ENCODE measurements at places on chromosomes 1 and 21.

- no peak for DNase-seq
Observed at GRCh38 chr1:33281554-33282303, 25.4 kb downstream of the ZNF362 start.

GRCh38 chr1:44594871-44595735 lies 79.2 kb downstream of the TMEM53 start:
- DNase-seq = peak; percentile 45

DNA sequence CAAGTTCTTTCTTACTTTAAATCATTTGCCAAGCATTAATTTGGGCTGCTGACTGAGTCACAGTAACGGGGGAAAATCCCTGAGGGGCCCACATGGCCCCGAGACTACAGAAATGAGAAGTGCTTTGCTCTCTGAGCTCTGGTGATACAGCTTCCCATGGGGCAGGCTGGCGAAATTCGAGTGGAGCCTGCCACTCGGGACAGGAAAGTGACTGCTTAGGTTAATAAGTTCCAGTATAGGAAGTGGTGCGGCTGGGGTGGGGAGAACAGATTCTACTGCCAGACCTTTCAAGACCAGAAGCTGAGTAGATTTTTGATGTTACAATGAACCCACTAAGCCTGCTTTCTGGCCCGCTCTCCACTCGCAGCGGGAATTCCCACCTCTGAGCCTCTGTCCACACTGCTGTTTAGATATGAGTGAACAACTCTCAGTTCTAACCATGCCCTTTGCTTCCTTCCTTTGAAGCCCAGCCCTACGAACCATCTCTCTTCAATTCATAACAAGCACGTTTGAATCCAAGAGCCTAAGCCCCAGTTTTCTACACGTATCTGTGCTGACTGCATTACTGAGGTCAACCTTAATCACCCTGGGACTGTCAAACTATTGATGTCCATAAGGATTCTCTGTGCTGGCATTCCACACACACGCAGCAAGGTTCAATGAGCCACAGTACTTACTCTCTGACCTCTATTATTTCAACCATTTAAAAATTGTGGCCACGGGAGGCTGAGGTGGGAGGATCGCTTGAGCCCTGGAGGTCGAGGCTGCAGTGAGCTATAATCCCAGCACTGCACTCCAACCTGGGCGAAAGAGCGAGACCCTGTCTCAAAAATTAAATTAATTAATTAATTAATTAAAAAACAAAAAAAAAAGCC lies 9.6 kb downstream of the ZBTB17 start:
- peak; percentile 62 for DNase-seq

DNA sequence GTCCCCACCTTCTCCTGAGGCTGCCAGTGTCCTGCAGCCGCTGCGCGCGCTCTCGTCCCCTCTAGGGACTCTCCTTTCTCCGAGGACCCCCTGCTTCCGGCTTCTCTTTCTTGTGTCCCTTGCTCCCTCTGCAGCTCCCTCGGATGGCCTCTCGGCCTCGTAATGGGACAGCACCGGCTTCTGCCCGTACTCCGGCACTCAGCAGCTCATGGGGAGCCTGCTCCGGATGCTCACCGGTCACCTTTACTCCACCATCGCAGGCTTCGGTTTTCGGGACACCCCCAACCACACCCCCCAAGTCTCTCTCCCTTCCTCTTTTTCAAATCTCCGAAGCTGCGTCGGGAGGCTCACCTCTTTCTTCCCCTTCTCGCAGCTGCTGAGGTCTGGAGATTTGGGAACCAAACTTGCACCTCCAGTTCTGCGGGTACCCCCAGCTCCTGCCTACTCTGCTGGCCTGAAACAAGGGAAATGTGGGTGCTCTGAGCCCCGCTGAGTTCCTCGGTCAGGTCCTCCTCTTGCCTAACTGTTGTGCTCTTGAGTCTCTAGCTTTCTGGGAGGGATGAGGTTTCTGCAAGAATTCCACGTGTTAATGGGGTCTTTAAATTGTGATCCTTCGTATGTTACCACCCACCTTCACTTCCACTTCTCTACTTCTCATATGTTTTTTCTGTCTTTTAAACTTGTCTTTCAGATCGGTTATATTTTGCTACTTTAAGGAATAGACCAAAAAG lies 930 bp downstream of the CDC14A start:
- DNase-seq = peak; percentile 16

DNA sequence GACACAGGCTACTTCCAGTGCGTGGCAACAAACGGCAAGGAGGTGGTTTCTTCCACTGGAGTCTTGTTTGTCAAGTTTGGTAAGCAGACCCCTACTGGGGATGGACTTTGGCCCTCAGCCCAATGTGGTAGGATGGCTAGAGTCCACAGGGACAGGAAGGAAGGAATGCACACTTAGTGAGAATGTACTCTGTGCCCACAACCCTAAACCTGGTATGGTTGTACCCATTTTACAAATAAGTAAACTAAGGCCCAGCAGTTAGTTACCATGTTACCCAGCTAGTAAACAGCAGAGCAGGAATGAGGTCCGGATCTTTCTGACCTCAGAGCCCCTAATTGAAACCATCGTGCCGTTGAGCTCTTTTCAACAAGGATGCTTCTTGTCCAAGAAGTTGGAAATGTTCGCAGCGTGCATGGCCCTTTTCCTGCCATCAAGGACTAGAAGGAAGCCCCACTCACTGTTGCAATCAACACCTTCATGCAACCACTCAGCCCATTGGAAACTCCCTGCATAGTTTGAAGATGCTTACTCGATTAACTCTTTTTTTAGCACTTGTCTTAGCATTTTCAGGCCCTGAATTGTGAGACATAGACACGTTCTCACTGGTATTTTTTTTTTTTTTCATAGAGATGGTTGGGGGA lies 153.4 kb upstream of the UBE2U start:
- DNase-seq = no peak

GRCh38 chr1:158285756-158286241 lies 3.9 kb upstream of the CD1C start:
- DNase-seq = peak; percentile 2

GRCh38 chr1:166956057-166956850 lies 19.1 kb downstream of the ILDR2 start:
- DNase-seq = no peak

DNA sequence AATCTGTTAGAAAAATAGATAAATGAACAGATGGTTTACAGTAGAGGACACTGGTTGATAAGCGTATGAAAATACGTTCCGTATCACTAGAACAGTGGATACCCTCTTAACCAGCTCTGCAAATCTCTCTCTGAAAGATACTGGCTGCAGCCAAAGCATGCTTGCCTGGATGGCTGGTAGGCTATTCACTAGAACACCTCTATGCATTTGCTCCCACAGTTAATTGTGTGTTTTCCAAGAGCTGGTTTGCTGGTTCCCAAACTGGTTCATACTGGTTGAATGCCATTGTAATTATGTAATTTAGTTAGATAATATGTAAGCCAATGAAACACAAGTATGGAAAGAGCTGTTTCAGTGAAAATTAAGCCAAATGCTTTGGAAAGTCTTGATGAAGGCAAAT lies 126.6 kb downstream of the C1orf21 start:
- no peak for DNase-seq

DNA sequence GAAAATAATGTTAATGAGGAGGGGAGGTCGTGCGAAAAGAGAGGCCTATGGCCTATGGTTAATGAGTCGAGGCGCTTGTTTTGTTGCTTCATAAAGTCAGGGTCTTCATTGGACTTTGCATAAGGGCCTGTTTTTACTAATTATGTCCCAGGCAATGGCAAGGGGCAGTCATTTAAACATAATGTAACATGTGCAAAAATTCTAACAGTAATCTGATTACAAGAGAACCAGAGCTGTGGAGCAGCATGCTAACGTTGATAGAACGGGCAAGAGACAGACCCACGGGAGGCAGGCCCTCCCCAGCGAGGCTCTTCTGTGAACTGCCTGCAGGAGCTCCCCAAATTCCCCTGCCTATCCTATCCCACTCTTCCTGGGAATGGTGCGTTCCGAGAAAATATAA lies 22.6 kb upstream of the CAMK1G start:
- no peak for DNase-seq

DNA sequence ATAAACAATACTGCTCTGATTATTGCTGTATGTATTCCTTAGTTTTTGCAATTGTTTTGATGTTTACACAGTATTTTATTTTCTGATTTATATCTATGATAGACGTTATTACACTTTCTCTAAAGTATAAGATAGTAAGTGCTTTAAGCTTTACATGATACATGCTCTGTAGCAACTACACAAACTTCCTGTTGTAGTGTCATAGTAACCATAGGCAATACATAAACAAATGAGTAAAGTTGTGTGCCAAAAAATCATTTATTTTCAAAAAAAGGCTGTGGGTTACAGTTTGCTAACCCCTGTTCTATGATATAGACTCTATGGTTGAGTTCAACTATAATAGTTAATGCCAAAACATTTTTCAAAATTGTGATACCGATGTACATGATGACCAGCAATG lies 1156.4 kb downstream of the AMY1C start:
- DNase-seq = no peak

DNA sequence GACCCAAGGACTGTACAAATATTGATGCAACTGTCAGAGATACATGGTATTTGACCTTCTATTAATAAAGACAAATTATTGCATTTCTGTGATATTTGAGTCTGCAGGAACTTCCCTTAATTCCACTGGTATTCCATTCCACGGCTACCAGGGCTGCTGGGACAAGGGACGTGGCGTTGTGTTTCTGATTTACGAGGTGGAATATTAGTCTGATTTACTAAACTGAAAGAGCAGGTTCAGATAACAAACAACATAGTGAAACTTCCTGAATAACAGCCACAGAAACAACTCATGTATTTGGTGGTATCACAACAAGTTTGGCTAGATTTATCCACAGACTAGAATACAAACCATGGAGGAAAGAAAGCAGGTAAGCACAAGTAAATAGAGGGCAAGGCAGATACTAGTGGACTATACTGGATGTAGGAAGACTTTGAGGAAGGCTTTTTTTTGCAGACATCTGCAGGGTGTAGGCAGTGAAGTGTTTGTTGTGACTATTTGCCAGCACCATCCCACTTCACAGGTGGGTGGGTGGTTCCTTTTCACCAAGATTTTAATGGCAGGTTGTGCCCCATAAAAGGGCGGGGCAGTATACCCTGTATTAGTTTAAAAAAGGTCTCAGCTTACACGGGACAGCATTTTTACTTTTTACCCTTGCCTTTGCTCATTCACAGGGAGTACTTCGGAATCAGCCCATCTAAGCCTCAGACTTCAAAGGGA lies 100.4 kb downstream of the FGGY start:
- DNase-seq = no peak
